ENCODE measurements at places on chromosomes 1 and 21.
A peak's percentile ranks its signal among the peaks of the same experiment; 100 is the strongest.

GRCh38 chr1:76503100-76503499 is 364.2 kb upstream of the ST6GALNAC5 start:
- DNase-seq, result no peak

GRCh38 chr1:59411147-59411546 is 114.3 kb downstream of the FGGY start:
- no peak for DNase-seq

- DNase-seq, result no peak
Measured at GRCh38 chr1:47742890-47743760, 254.1 kb downstream of the TRABD2B start.

- peak; percentile 71 for DNase-seq
Measured at GRCh38 chr1:1614204-1614953, 921 bp upstream of the MIB2 start.

GRCh38 chr1:27563591-27564471 is 40.1 kb downstream of the AHDC1 start:
- DNase-seq, result peak; percentile 54
